ENCODE measurements at places on chromosomes 3 and 15.

GRCh38 chr3:4897765-4898453, 81.3 kb upstream of the BHLHE40 start:
- no peak for DNase-seq

DNA sequence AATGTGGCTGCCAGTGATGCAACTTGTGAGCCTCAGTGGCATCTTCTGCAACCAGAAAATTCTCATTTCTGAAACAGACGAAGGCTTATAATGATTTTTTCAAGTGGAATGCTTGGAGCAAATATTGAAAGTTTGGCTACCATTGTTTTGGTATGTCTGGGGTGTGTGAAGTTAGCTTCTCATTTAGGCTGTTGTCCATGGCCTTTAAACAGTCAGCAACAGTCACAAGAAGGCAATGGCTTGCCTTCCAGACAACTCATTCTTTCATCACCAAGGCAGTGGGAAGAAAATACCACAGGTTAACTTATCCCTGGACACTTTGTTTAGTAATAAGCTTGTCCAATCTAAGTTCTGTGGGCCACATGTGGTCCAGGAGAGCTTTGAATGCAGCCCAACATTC, 4.7 kb upstream of the BNC1 start:
- DNase-seq, result no peak

GRCh38 chr3:9780910-9781309, 11.2 kb upstream of the CAMK1 start:
- no peak for DNase-seq

- DNase-seq, result peak; percentile 10
Observed at GRCh38 chr3:132871956-132872355, 149.7 kb upstream of the NPHP3 start.

- no peak for DNase-seq
Observed at GRCh38 chr3:124514683-124515082, 215.6 kb upstream of the UMPS start.

DNA sequence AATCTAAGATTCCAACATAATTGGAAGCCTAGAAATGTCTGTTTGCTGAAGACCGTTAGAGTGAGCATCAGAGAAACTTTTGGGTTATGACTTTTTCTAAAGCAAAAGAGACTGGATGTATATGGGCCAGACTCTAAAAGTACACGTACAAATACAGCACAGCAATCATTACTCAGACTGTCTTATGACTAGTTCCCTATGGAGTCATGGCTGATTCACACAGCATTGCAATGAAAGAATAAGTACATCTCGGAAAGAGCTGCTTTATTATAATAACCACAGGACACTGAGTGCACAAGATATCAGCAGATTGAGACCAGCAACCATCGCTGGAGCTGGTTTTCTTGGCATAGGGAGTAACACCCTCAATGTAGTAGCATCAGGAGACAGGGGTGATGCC, 618.6 kb downstream of the NLGN1 start:
- no peak for DNase-seq

GRCh38 chr15:80982205-80982604, 7.4 kb downstream of the MESD start:
- DNase-seq, result no peak

- no peak for DNase-seq
Observed at GRCh38 chr3:186870421-186871201, 28.1 kb downstream of the ADIPOQ start.

DNA sequence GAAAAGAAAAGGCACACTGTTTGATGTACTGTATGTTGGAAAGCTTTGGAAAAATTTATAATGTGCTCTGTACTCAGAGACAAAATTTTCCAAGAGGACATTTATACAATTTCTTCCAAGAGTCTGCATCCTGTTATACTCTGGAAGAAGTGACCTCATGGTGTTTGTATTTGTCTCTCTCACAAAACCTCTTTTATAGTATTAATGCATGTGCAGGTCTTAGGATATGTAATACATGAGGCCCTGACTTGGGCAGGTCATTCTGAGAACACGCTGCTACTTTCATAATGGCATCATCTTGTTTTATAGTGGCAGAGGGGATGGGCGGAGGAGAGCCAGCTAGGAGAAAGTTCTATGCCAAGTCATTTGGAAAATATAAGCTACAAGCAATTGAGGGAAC, 72.0 kb upstream of the P3H2 start:
- DNase-seq, result no peak

DNA sequence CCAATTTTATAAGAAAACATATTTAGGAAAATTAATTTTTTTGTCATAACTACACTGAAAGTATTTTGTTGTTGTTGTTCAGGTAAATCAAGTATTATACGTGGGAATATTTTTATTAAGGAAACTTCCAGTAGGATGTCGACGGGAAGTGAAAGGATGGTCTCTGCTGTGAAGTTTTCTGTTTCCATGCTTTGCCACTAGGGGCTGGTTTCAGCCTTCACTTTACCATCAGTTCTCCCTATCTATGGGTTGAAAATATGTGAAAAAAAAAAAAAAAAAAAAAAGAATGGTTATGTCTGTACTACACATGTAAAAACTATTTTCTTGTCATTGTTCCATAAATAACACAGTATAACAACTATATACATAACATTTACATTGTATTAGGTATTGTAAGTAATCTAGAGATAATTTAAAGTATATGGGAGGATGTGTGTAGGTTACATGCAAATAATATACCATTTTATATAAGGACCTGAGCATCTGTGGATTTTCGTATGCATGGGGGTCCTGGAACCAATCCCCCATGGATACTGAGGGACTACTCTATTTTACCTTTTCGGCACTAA, 136.7 kb downstream of the SMAD6 start:
- DNase-seq, result no peak
